H1 (cell line): ENCODE measurements at places on chromosomes 5 and 9.

DNA sequence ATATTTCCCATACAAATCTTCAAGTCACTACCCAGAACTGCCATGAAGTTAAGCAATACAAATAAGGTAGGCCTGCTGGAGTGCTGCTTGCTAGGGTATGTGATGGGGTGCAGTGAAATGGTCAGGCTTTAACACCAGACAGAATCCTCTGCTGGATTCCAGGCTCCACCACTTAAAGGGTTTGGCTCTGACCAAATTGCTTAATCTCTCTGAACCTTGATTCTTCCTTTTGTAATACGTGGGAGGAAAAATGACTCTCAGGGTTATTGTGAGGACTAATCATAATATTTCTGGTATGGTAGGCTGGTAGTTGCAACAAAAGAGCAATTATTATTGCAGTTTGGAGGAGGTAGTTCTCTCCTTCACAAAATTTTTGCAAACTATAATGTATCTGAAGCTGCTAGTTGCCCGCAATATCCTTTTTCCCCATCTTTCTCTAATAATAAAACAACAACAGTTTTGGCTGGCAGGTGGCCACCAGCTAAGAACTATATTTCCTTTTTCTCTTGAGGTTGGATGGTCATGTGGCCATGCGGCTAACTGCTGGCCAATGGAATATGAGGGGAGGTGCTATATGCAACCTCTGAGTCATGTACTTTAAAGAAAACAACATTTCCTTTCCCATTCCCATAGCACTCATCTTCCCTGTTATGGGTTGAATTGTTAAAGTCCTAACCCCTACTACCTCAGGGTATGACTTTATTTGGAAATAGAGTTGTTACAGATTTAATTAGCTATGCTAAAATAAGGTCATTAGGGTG lies 44.1 kb downstream of the CCL28 start:
- no peak for DNase-seq

DNA sequence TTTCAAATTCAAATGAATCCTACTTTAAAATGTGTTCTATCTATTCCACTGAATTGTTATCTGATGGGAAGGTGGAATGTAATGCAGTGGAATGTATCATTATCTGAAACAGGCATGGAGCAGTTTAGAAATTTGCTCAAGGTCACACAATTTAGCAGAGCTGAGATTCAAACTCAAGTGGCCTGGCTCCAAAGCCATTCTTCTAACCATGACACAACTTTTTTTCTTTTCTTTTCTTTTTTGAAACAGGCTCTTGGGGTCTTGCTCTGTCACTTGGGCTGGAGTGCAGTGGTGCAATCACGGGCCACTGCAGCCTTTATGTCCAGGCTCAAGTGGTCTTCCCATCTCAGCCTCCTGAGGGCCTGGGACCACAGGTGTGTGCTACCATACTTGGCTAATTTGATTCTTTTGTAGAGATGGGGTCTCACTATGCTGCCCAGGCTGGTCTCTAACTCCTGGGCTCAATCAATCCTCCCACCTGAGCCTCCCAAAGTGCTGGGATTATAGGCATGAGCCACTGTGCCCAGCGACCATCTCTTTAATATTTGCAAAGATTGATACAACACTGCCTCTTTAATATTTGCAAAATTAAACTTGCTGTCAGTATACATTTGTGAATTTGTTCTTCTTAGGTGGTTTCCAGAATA lies 50.0 kb downstream of the CAST start:
- no peak for DNase-seq

- DNase-seq: no peak
Observed at GRCh38 chr5:157513182-157513581, 53.2 kb downstream of the NIPAL4 start.

DNA sequence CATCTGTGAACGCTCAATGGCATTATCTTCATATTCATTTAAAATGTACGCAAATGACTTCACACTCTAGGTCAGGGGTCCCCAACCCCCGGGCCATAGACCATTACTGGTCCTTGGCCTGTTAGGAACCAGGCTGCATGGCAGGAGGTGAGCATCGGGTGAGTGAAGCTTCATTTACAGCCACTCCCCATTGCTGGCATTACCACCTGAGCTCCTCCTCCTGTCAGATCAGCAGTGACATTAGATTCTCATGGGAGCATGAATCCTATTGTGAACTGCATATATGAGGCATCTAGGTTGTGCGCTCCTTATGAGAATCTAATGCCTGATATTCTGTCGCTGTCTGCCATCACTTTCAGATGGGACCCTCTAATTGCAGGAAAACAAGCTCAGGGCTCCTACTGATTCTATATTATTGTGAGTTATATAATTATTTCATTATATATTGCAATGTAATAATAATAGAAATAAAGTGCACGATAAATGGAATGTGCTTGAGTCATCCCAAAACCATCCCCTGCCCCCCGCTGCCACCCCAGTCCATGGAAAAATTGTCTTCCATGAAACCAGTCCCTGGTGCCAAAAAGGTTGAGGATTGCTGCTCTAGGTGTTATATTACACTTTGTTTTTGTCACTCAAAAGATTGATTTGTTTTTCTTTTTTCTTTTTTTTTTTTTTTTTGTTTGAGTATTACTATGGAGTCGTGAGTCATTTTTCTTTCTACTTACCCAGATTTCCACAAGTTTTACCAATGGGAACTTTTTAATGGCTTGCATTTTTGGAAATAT lies 127.2 kb downstream of the DOCK8 start:
- DNase-seq: no peak

GRCh38 chr5:77400645-77401044 lies 91.5 kb downstream of the WDR41 start:
- DNase-seq: no peak

DNA sequence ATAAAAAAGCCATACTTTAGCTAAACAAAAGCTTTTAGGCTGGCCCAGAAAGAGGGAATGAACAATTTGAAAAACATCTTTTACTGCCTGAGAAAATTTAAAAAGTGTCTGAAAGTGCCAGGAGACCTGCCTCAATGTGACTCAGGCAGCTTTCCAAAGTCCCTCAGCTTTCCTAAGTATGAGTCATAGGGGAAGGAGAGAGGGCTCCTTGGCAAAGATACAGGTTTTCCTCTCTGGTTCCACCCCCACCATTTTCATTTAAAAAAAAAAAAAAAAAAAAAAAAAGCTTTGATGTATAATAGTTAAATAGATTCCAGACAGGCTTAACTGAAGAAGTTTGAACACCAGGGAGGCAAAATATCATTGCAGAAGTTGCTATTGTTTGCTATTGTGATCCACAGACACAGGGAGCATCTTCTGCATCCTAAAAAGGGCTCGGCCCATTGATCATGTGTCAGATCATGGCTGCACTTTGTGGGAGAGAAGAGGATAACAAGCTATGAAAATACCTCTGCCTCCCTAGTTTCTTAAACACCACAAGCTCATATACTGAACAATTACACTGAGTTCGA lies 71.5 kb downstream of the MRPS27 start:
- no peak for DNase-seq

DNA sequence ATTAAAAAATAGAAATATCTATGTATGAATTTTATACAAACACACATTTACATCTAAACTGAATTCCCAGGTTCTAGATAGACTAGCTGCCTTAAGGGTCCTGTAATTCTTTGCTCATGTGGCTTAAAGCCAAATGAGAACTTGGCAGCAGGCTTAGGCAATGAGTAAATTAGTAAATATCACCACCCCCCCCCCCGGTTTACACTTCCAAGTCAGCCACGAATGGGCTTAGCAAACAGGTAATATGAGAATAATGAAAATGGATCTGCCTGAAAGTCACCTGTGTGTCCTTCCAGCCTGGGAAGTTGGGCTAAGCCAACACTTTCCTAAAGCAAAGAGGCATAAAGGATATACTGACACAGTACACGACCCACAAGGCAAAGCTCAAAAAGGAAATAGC lies 108.6 kb downstream of the KLHL3 start:
- no peak for DNase-seq

GRCh38 chr9:137241490-137242268 lies 592 bp downstream of the TUBB4B start:
- DNase-seq: no peak

DNA sequence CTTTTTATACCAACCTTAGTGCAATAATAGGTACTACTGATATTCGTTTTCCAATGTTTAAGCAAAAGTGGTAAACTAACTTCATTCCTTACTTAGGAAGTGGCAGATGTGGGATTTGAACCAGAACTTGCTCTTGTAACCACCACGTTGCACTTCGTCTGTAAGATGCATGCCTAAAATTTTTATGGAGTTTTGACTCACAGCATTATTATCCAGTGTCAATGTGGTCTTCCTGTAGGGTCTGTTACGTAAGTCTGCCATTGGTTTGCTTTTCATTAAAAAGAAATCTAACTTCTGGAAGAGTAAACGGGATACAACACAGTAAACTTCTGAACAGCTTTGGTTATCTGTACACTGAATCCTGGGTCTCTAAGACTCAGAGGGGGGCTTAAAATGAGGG lies 521.0 kb upstream of the WWC1 start:
- DNase-seq: no peak

DNA sequence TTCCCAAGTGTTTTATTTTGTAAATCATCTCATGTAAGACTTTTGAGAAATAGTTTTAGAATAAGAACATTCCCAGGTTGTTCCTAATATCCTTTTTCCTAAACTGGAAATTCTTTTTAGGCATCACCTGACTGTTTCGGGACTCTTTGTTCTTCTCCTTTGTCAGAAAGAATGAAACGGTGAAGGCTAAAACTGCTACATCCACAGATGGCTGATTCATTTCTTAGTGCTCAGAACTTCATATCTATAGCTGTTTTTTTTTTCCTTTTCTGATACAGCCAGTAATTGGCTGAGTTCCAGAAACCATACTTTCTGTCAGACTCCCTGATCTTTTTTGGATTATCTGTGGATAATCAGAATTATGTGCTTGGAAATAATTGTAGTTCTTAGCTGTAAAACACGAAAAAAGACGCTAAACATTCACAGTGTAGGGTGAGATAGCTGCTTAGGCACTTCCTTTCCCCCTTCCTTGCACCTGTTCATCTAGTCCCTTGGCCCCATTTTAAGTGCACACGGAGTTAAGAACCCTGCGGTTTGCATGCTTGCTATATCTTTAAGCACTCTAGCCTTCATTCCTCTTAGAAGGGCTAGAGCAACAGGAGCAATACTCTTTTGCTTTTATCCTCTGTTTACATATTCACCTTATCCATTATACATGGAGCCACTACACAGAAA lies 283.9 kb downstream of the PJA2 start:
- DNase-seq: no peak

DNA sequence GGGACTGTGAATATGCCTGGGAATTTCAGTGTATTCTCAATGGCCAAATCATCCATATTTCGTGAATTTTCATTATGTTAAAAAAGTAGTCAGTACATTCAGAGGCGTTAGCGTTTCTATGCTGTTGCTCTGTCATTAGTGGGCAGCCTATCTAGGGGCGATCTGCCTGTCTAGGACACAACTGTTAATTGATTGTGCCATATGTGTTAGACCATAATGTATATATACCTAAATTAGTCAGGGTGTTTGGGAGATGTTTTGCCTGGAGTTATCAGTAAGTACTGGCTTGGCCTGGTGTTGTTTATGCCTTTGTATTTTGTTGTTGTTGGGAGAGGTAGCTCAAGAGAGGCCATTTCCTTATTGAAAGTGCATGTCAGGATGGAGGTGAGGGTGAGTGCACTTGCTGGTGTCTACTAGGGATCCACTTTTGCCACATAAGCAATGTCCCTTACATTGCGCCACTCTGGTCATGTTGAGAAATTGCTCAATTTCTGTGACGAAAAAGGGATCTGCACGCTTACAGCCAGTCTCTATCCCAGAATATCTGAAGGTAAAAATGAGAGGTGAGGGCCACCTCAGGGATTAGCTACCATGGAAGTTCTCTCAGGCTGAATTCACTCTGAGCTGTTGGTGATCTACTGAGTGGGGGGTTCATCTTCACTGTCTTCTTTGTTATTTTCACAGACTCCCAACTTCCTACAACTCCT lies 123.3 kb downstream of the ST8SIA4 start:
- DNase-seq: no peak

DNA sequence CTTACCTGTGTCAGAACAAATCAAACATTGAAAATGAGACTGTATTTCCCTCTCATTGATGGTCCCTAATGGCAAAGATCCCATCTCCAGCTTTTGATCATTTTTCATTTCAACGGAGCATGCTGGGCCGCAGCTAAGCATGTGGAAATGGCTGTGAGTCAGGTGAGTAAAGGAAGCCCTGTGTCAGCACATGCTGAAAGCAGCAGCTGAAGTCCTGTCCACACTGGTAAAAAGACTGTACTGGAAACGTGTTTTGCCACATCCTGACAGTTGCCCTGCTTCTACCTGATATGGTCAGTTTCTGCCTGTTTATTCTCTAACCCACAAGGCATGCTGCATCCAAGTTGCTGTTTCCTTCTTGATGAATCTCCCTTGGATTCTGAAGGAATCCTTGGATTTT lies 330.1 kb downstream of the EFNA5 start:
- no peak for DNase-seq

DNA sequence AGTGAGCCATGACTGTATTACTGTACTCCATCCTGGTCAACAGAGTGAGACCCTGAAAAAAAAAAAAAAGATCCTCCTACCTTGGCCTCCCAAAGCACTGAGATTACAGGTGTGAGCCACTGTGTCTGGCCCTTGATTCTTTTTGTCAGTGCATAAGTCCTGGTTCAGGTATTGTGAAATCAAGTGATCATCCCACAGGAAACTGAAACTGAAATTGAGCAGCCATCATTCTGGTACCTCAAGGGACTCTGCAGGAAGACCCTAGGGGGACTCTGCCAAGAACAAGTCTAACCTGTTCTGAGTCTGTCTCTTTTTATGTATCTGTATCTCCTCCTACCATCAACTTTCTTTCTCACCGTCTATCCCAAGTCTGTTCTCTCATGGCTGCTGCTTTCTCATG lies 1.9 kb upstream of the DCAF10 start:
- no peak for DNase-seq

GRCh38 chr9:93036887-93037475 lies 21.5 kb upstream of the SUSD3 start:
- DNase-seq: no peak

DNA sequence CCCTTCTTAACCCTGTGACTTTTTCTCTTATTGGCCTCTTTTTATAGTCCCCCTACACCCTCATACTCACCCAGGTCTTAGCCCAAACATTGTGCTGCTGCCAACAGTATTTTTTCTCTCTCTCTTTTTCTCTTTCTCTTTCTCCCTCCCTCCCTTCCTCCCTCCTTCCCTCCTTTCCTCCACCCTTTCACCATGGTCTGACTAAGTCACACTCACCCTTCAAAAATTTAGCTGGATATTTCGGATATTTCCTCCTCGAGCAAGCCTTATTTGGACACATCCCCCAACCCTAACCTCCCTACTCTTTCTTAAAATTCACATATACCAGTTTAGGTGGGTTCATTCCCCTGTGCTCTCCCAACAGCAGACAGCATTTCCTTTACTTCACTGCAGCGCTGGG lies 64.7 kb downstream of the FGF1 start:
- no peak for DNase-seq

GRCh38 chr9:137455359-137455991 lies 3.7 kb downstream of the NSMF start:
- DNase-seq: no peak
